Astrocyte of the spinal cord (primary cell): ENCODE measurements at places on chromosomes 7 and 10.

GRCh38 chr10:99341860-99342490 lies 12.8 kb downstream of the CNNM1 start:
- peak; percentile 66 for DNase-seq

GRCh38 chr7:122055073-122055472 lies 89.0 kb downstream of the AASS start:
- no peak for DNase-seq

GRCh38 chr7:158865462-158865922 lies 9.1 kb downstream of the DYNC2I1 start:
- DNase-seq: no peak

DNA sequence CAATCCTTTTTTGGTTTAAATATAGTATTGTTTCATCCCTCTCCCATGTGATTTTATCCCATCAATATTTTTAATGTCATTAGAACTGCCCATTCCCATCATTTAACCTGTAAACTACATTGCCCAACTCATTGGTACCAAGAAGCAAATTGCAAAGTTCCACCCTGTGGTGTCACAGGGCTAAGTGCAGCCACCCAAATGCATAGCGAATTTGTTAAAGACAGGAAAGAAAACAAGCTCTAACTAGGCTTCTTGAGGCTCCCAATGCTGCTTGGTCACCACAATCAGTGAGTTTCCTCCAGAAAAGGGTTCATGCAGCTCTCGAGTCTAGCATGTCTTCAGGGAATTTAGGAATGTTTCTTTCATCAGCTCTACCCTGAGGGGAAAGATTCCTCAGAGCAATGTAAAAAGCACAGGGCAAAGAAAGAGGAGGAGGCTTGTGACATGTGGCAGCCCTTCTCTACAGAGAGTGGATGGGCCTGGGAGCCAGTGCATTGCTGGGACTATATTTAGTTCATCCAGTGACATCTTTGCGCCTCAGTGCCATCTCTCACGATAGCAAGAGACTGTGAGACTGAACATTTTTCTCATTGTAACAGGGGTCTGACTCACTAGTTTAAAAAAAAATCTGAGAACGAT lies 58.1 kb downstream of the CAV1 start:
- DNase-seq: peak; percentile 61

DNA sequence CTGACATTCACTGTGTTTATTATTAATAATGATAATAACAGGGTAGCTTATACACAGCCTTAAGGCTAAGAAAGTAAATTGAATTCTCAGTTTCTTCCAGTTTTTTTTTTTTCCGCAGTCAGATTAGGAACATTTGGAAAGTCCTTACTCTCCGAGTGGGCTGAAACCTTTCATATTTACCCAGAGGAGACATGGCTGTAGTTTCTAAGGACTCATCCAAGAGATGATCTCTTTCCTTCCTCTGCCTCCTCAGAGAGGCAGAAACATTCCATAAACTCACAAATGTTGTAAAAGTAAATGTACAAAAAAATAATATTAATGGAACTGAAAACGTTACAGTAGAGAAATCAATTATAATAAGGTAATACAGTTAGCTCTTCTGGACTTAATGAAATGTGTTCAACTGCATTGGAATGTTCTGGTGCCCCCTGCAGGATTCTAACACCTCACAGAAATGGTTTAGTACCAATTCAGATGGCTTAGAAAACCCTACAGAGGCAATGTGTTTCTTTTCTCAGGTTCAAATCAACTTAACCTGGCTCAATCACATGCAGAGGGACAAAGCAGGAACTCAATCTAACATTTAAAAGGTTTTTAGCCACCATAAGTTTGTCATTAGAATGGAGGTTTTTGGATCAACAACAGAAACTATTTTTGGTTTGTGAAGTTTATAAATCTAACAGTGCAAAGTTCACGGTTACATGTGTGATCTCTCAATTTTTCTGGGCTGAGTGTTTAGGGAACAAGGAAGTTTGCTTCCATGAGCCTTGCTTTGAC lies 71.7 kb downstream of the ICA1 start:
- peak; percentile 67 for DNase-seq

DNA sequence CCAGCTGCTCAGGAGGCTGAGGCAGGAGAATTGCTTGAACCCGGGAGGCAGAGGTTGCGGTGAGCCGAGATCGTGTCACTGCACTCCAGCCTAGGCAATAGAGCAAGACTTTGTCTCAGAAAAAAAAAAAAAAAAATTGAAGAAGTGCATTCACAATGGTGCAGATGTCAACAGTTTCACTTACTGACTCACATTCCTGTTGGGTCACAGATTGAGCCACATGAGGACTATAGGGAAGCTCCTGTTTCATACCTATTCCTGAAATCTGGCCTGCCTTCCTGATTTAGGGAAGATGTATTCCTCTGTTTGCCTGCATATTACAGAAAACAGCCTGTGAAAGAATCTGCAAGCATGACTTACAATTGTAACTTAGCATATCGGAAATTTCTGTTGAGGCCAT lies 78.2 kb downstream of the AKR1C4 start:
- DNase-seq: no peak

- peak; percentile 77 for DNase-seq
Measured at GRCh38 chr7:16695621-16696237, 49.7 kb downstream of the BZW2 start.

DNA sequence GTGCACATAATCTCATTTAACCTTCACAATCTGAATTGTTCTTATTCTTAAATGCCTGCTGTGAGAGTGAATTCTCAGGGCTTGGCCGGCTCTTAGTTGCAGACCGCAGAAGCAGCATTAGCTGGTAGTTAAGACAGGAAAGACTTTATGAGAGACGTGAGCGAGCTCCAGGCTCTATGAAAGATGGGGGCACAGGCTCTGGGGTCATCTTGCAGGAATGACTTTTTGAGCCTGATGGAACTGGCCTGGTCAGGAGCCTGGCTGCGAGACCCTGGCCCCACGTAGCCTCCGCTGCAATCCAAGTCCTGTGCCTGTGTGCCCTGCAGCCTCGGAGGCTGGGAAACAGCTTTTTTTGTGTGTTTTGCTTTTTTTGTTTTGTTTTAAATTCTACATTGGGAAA lies 958.8 kb upstream of the ZNF722 start:
- no peak for DNase-seq

- DNase-seq: no peak
Measured at GRCh38 chr10:43644252-43644651, 4.4 kb downstream of the ZNF32 start.

GRCh38 chr10:30656233-30656632 lies 26.7 kb upstream of the LYZL2 start:
- no peak for DNase-seq

- DNase-seq: no peak
Measured at GRCh38 chr7:140914083-140914482, 10.6 kb downstream of the BRAF start.

- DNase-seq: peak; percentile 60
Measured at GRCh38 chr7:3493499-3493898, 192.4 kb downstream of the SDK1 start.
